Sigmoid colon (tissue), 7 donors: ENCODE measurements at places on chromosomes 7 and 10. TPM values are rescaled to one million over a fixed set of nuclear protein-coding genes. Genes with fewer than 3 reads are reported as not detected.

The GFRA1 gene
- 63.7 TPM for total RNA-seq

The FLNC gene
- total RNA-seq: 95.3 TPM

The LIPN gene
- 1.4 TPM for total RNA-seq

The SPDYE1 gene
- not detected for total RNA-seq

The VENTX gene
- 0.66 TPM for total RNA-seq

The FAM25C gene
- not detected for total RNA-seq

The ZNF25 gene
- total RNA-seq: 20.5 TPM

The GIMAP8 gene
- total RNA-seq: 7.9 TPM

The CPED1 gene
- 120 TPM for total RNA-seq

The ACADSB gene
- 15.0 TPM for total RNA-seq

The ALOX5 gene
- 25.3 TPM for total RNA-seq

The ELN gene
- total RNA-seq: 13.3 TPM

The ARHGAP22 gene
- total RNA-seq: 1.3 TPM

The CYP26C1 gene
- not detected for total RNA-seq

The SPDYE9 gene
- total RNA-seq: not detected
